ENCODE measurements at places on chromosomes 5 and 9. TPM values are rescaled to one million over a fixed set of nuclear protein-coding genes. Genes with fewer than 3 reads are reported as not detected.

DNA sequence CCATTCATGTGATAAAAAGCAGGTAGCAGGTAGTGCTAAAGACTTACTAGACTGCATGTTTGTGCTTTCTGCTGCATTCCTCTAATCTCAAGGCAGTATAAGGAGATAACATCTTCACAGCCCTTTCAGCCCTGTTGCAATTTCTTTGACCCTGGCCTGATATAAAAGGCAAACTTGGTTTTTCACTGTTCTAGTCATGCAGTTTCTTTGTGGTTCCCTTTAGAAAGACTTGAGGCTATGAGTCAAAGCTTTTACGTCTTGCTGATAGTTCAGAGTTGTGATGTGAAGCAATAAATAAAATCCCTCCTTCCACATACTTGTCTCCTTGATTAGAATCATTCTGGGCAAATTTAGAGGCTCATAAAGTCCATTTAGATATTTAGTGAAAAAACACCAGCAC, 88.6 kb upstream of the CDKN2B start:
- no peak for DNase-seq

GRCh38 chr5:147670815-147671214, 111.7 kb downstream of the JAKMIP2 start:
- DNase-seq: no peak

DNA sequence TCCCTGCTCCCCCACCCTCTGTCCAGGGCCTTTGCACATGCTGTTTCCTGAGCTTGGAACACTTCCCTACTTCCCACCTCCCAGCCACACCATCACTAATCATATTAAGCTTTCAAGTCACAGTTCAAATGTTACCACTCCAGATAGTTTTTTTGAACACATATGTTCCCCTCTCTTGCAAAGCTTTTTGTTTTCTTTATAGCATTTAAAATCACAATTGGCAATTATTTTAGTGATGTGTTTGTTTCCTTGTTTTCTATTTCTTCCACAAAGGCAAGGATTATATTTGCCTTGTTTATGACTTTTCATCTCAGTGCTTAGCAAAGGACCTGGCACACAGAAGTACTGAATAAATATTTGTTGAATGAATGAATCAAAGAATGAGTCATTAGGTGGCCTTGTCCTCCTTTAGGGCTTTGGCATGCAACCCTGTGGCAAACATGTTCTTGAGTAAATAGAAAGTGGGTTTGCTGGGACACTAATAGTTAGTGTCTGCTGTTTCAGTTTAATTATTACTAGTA, 386.8 kb downstream of the FGF10 start:
- peak; percentile 61 for DNase-seq

DNA sequence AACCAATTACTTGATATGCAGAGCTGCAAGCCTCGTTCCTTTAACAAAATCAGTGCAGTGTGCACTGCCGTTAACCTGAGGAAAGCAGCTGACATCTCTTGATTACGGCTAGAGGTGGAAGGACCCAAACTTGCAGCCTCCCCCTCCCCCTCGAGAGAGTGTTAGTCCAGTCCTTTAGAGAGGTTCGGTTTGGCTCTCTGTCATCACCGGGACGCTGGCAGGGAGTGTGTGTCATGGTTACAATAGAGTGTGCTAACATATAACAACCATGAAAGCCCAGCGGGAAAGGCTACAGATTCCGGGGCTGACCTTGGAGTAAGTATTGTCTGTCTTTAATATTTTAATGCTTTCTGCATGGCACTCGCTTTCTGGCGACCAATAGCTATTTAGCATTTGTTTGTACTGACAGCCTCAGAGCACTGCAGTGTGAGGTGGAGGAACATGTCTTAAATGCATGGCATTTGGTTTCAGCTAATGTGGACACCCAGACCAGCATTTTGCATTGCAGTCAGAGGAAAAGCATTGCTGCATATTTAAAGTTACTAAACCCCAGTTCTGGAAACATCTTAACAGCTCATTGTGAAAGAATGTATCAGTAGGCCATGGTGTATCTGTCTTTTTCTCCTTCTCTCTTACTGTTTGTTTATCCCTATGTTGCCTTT, 237.5 kb downstream of the CD180 start:
- DNase-seq: no peak

DNA sequence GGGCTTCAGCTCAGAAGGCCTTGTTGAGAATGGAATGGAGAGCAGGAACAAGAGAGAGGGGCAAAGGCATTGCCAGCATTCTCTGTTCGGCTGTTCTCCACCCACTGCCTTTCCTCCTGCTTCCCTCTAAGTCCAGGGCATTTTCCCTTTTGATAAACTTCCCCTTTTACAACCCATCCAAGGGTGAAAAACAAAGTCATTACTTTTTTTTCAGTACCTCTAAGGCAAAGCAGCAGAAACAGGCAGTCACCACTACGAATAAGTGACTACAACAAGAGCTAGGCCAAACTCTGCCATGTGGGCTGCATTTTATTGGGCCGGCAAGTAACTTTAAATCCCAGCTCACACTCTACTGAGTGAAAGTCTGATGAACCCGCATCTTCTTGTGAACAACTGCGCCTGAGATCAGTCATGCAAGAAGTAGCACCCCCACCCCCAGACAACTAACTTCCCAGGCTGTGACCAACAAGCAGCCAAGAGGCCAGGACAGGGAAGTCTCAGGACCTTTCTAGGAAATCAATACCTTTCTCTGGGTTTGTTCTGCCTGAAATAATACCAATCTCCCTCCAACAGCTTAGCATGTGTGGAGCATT, 13.1 kb downstream of the IL7R start:
- no peak for DNase-seq

- no peak for DNase-seq
Observed at GRCh38 chr5:52910071-52910470, 79.1 kb upstream of the ITGA2 start.

The AFAP1L1 gene
- total RNA-seq: 7.8 TPM

The KCNN2 gene
- 1.2 TPM for total RNA-seq
